NCI-H460 (cell line): ENCODE measurements at places on chromosomes 12 and 14. TPM values are rescaled to one million over a fixed set of nuclear protein-coding genes. Genes with fewer than 3 reads are reported as not detected.

GRCh38 chr12:91766454-91766853 is 379.2 kb downstream of the BTG1 start:
- DNase-seq: no peak

The NUAK1 gene
- 13.4 and 19.5 TPM in 2 replicates for total RNA-seq

- no peak for DNase-seq
Observed at GRCh38 chr12:105920161-105920684, 218.5 kb downstream of the NUAK1 start.

DNA sequence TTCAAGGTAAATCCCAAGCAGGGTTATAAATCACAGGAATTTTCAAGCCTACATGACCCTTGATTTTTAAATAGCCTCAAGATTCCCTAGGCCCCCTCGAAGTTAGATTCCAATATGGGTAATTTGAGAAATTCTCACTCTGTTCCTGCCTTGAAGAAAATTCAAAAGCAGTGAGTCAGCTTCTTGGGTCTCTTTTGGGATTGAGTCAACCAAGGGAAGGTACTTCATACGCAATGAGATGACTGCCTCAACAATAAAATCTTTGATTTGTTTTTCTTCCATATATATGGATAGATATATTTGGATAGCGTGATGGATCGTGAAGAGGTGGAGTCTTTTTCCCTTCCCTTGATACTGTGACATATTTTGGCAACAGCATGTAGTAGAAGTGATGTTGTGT is 180.4 kb upstream of the ATP2B1 start:
- no peak for DNase-seq

The AHNAK2 gene
- total RNA-seq: 35.9 and 38.2 TPM in 2 replicates

The ST8SIA1 gene
- not detected in 2 replicates for total RNA-seq

GRCh38 chr12:123479442-123480180 is 21.7 kb downstream of the SNRNP35 start:
- no peak for DNase-seq
